ENCODE measurements at places on chromosomes 7 and 10.

- no peak for DNase-seq
Measured at GRCh38 chr7:94445696-94446194, 51.0 kb downstream of the COL1A2 start.

DNA sequence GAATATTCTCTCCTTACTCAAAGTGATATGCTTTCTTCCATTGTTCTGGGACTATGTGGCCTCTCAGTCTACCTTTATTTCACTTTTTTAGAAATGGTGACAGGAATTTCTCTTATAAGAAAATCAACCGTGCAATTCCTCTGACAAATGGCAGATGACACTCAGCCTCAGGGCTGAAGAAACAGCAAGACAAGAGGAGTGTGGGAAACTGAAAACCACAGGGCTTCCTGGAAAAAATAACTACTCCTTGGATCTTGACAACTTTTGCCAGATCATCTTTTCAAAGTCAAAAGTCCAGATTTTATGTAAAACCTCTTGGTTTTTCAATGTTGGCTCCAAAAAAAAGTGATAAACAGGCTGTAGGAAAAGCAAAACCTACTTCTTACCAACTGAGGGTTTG is 121.5 kb downstream of the TYW1B start:
- no peak for DNase-seq

GRCh38 chr10:70902661-70903261 is 14.4 kb upstream of the PCBD1 start:
- no peak for DNase-seq

DNA sequence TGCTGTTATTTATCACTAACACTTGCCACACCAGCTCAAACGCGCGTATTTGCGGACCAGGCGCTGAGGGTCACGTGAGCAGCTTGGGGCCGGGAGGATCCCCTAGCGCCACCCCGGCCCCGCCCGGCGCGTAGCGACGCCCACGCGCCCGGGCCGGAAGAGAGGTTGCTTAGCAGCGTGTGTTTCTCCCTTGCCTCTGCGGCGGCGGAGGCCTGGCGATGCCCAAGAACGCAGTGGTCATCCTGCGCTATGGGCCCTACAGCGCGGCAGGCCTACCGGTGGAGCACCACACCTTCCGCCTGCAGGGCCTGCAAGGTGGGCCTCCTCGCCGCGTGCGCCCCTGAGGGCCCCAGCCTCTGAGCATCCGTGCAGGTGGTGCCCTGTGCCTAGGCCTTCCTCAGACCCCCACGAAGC is at the start of gene C10orf53:
C10orf53 (plus strand) TSS at position 172 of the 414 bp plus-strand sequence; CDS start at position 219, 47 bp downstream.
- DNase-seq, result no peak

DNA sequence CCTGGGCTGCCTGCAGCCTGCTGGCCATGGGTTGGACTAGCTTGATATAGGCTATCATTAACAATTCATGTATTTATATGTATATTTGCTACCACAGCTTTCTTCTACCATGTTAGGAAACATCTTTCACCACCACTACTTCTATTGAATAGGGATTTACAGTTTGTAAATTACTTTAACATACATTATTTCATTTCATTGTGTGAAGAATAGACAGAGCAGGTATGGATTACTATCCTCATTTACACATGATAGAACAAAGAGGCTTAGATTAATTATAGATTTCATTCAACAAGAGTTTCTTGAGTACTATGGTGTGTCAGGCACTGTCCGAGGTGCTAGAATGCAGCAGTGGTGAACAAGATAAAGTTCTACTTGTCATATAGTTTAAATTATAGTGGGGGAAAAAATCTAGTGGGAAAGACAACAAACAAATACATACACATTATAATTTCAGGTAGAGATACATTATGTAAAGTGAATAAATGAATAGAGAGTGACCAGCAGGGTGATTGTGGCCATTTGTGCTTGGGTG is 20.6 kb downstream of the VTI1A start:
- DNase-seq, result no peak

DNA sequence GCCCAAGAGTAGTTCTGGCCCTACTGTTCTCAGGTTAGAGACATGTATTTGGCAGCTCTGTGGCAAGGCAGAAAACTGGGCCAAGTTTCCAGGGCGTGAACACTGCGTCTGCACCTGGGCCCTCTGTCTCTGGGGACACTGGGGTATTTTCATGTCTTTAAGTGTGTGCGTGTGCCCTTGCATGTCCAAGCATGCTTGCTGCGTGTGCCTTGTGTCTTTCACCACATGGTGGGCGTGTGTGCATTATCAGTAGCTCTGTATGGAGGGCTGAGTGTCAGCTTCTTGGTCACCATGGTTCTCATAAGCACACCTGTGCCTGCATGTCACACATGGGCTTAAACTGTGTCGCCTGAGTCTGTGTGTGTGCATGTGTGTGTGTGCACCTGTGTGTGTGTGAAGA is 69.3 kb downstream of the HIPK2 start:
- DNase-seq, result no peak

- DNase-seq, result no peak
Measured at GRCh38 chr7:147412109-147412508, 1178.5 kb upstream of the C7orf33 start.

GRCh38 chr7:140242057-140243031 is 65.6 kb upstream of the KDM7A start:
- no peak for DNase-seq

DNA sequence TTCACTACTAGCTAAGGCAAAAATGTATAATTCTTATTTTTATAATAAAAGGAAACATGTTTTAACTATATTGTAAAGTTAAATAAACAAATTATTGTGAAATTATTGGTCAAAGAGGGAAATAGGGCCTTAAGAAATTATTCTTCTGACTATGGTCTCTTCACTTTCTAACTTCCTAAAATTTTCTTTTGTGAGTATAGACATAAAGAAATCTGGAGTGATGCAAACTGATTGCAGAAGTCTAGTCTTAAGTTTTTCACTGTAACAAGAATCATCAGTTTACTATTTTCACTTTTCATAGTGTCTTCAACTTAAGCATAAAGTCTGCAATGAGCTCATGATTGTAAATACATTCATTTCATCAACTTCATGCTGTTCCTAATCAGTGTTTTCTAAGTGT is 525.4 kb downstream of the TFEC start:
- DNase-seq, result no peak

Data from CD4-positive, alpha-beta T cell treated with Interleukin-17A for 1 hour (primary cell).